ENCODE measurements at places on chromosomes 12 and 14.

DNA sequence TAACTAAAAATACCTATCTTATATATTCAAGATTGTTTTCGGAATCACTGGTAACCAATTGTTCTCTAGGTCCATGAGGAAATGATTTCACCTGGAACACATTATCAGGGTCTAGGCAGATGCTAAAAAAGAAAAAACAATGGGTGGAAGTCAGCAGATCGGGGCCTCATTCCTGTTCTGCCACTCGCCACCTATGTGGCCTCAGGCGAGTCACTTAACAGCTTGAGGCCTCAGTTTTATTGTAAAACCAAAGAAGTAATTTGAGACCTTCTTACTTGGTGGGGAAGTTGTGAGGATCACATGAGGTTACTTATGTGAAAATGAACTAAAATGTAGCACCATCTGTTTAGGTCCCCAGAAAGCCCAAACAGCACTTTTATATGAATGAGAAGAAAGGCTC, 6.2 kb upstream of the RNASE10 start:
- no peak for DNase-seq

- DNase-seq: no peak
Measured at GRCh38 chr14:101518611-101519473, 42.5 kb upstream of the DIO3 start.

DNA sequence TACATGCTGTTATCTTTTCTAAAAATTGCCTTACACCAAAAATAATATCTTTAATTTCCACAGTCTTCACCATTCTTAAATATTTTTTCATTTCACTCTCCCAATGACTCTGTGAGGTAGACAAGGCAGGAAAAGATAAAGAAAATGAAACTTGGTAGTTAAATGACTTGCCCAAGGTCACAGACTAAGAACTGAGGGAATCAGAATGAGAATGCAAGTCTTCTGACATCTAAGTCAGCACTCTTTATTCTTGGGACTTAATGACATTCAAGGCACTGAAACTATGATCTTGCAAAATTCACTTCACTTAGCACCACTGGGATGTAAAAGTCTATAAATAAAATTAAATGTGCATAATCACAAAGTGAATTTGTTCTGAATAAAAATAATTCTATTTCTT, 104.5 kb downstream of the SLC2A13 start:
- peak; percentile 20 for DNase-seq

GRCh38 chr12:89225401-89225800, 126.9 kb downstream of the DUSP6 start:
- no peak for DNase-seq

DNA sequence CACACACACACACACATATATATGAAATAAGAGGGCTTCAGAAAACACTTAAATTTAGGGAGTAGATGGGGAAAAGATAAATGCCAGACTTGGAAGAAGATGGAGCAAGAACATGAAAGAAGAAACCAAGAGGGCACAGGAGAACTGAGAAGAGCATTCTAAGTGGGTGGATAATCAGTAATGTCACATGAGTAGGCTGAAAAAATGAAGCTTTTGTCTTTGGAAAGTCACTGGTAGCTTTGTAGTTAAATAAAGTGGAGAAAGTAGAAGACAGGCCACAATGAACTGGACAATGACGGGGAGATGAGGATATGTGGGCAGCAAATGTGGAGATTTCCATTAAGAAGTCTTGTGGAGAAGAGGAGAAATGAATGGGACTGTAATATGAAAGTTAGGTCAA, 2.2 kb upstream of the ZC2HC1C start:
- DNase-seq: no peak

DNA sequence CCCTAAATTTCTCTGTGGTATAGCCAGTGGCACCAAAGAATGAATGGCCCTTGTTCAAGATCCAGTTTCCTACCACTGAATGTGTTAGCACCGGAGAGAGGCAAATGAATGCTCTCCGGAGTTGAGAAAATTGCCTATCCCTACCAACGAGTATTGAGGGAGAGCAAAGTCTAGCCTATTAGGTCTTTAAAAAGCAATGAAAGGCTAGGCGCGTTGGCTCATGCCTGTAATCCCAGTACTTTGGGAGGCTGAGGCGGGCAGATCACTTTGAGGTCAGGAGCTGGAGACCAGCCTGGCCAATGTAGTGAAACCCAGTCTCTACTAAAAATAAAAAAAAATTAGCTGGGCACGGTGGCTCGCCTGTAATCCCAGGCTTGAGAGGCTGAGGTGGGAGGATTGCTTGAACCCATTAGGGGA, 898 bp upstream of the RAB15 start:
- no peak for DNase-seq

GRCh38 chr14:104517867-104518266, 61.7 kb upstream of the C14orf180 start:
- no peak for DNase-seq

- DNase-seq: no peak
Measured at GRCh38 chr12:79828924-79829323, 106.0 kb downstream of the PPP1R12A start.

DNA sequence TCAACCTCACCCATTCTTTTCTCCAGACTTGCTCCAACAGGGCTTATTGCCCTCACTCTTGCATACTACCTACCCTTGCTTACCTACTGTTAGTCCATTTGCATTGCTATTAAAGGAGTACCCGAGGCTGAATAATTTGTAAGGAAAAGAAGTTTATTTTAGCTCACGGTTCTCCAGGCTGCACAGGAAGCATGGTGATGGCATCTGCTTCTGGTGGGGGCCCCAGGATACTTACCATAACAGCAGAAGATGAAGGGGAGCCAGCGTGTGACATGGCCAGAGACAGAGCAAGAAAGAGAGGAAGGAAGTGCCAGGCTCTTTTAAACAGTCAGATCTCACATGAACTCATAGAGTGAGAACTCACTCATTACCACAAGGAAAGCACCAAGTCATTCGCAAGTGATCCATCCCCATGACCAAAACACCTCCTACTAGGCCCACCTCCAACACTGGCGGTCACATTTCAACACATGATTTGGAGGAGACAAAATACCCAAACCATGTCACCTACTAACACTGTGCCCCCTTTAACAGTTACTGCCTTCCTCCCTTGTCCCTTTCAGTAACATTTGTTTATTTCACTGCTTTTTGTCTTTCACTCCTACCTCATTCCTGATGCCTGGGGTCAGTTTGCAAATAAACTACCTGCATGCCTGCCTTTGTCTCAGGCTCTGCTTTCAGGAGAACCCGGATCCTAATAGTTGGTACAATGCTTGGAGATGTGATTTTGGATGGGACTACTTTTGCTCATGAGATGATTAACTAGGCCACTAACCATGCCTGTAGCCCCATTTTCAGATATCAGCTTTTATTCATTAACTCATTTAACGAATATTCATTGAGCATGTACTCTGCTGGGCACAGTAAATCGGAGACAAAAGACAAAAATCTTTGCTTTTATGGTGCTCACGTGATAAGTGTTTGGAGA, 41.6 kb upstream of the CSRP2 start:
- no peak for DNase-seq

DNA sequence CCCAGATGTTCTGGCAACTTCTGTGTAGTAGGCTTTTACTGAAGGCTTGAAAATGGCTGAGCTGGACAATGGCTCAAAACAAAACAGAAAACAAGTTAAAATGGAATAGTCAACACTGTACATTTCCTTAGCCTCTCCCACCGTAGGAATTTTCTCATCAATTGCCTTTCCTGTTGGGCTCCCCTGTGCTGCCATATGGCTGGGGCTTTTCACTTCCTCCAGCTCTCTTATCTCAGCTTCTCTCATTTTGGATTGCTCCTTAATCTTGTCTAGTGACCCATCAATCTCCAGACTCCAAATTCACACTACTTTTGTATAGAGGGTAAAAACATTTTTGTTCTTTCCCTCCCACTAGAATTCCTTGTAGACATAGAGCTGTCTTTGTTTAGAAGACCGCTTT, 50.4 kb upstream of the RPH3A start:
- DNase-seq: peak; percentile 21

DNA sequence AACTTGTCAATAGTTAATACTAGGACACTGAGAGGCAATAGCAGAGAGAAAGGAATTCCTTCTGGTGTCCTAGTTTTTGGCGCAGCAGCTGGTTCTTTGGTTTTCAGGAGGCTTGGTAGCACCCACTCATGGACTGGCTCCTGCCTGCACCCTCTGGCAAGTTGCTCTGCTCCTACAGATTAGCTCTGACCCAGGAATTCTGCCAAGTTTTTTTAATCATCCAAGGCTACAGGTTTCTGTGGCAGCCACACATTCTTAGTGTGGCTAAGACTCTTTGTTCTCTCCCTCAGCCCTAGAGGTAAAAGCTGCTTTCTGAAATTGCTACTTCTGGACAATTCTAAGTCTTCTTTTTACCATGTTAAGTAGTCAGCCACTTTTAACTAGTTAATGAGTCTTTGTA, 72.0 kb upstream of the FKBP4 start:
- no peak for DNase-seq

DNA sequence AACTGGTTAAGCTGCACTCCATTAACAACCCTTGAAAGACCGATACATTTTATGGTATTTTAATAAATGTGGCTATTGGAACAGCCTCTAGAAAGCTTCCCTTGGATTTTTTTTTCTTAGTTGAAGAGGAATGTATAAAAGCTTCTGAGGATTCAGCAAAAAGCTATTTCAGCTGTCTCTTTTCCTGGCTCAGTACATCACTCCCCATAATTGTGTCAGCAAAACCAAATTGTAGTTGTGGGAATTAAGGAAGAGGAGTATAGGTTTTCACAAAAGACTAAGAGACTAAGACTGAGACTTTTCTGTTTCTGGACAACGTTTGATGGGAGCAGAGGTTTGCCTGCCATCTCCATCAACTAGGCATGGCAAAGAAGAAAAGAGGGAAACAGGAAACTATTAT, 106.5 kb downstream of the C12orf50 start:
- no peak for DNase-seq

DNA sequence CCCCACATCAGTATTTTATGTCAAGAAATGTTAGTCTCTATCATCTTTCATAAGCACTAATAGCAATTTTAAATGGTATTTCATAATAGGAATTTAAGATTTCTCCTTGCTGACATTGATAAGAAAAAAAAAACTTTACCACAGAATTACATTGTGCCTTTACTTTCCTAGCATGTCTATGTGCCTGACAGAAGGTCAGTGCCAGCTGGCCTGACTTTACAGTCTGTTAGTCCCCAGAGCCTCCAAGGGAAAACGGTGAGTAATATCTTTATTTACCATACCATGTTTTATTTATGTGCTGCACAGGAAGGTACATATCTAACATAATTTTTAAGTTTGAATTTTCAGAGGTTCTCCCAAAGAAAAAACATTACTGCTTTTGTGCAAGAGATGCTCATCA, 152.0 kb upstream of the AEBP2 start:
- no peak for DNase-seq

- no peak for DNase-seq
Measured at GRCh38 chr14:69500736-69501135, 16.2 kb downstream of the PLEKHD1 start.

GRCh38 chr12:100908501-100908900, 113.9 kb downstream of the ANO4 start:
- no peak for DNase-seq

GRCh38 chr12:130286041-130286440, 51.6 kb upstream of the PIWIL1 start:
- DNase-seq: peak; percentile 1

DNA sequence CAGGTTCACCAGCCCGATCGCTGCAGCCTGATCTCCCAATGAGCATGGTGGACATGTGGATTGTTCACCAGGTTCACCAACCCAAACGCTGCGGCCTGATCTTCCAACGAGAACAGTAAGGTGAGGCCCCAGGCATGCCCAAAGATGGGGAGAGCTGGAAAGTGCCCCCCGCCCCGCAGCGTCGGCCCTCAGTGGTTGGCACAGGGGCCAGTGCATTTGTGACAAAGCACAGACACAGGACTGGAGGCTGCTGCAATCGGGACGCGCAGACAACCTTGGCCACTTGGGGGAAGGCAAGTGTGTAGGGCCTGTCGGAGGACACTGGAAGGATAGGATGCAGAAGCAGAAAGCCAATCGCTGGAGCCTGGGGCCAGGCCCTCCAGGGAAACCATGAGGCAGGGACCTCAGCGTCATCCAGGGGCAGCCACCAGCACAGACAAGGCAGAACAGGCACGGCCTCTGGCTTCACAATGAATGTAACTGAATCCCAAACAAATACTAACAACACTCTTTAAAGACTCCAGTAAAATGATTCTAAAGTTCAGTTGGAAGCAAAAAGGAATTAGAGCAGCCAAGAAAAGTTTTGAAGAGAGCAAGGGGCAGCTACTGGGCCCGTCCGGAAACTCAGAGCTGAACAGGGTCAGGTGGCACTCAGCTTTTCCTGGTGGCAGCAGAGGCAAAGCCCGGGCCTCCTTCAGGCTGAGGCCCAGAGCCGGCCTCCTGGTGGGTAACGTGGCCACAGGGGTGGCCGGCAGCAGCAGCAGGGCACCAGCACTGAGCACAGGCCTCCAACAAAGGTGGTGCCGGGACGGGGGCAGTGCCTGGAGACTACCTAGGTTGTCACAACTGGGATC, 13.3 kb downstream of the BRF1 start:
- DNase-seq: no peak

DNA sequence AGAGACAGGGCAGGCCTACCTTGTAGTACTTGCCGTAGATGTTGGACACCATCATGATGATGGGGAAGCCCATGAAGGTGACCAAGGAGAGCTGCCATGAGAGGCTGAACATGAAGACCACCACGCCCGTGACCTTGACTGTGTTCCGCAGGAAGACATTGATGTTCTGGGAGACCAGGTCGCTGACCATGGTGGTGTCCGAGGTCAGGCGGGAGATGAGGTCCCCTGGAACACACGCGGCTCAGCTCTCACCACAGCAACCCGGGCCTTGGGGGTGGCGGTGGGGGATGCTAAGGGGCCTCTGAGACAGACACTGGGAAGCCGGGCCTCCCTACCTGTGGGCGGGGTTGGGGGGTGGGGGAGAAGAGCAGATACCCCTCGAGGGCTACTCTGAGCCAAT, 17.7 kb downstream of the ABCB9 start:
- DNase-seq: no peak

DNA sequence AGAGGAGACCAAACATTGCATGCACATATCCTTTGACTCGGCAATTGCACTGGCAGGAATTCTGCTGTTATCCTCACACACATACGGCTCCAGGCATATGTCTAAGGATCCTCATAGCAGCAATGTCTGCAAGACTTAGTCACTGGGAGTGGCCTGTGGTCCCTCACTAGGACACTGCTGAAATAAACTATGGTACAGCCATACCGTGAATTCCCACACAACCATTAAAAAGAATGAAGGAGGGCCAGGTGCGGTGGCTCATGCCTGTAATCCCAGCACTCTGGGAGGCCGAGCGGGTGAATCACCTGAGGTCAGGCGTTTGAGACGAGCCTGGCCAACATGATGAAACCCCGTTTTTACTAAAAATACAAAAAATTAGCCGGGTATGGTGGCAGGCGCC, 105.1 kb downstream of the ZFP36L1 start:
- DNase-seq: no peak

DNA sequence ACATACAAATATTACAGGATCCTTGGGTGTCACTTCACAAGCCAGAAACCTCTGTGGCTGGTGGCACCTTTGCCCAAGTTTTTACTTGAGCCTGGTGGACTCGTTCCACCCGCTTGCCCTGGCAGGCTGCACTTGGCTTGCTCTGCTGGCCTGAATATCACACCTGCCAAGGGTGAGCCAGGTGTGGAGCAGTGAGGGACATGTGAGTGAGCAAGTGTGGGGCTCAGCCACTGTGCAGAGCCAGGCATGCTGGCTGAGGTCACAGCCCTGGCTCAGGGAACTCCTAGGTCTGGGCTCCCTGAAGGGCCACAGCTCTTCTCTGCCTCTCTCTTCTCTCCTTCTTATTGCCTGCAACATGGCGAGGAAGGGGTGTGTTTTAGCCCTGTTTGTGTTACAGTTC, 82.0 kb downstream of the SLC16A7 start:
- no peak for DNase-seq
